ENCODE measurements at places on chromosomes 2 and 18. TPM values are rescaled to one million over a fixed set of nuclear protein-coding genes. Genes with fewer than 3 reads are reported as not detected.
A peak's percentile ranks its signal among the peaks of the same experiment; 100 is the strongest.

DNA sequence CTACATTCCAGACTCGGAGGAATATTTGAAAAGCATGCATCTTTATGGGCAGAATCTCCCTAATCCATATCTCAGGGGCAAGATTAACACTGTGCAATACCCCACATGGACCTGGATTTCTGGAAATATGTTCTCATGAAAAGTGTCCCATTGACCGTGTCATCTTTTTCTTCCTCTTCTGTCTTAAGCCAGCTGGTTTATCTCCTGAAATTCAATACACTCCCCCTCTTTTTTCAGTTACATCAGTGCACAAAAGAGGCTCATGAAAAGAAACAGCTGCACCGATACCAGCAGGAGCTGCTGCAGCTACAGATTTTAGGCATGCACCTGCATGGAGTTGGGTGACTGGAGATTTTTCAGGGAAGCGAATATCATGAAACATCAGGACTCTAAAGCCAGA lies 117.2 kb downstream of the SLC4A3 start:
- H3K27ac ChIP-seq = no peak overlapping the region
- no peak overlapping the region for H3K4me3 ChIP-seq
- no peak for DNase-seq
- H3K27me3 ChIP-seq = peaks cover 25% of the 10 kb centered on the region

- no peak overlapping the region for H3K27ac ChIP-seq
- no peak overlapping the region for H3K4me3 ChIP-seq
- DNase-seq = no peak
- no peaks in the 10 kb centered on the region for H3K4me1 ChIP-seq
Measured at GRCh38 chr2:217610401-217610814, 392.4 kb downstream of the TNS1 start.

DNA sequence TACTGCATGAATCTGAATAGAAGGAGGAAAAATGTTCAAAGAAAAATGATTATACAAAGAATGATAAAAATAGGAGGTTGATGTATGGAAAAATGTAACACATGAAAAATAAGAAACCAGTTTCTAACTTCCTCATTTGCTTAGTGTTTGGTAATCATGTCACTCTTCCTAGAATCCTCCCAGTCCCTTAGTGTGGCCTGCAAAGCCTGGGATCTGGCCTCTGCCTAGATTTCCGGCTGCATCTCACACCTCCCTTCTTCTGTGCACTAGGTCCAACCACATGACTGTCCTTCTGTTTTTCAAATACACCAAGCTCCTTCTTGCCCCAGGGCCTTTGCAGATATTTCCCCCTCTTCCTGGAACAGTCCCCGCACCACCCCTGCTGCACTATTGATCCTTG lies 76.8 kb upstream of the RBMS1 start:
- H3K27me3 ChIP-seq = no peaks in the 10 kb centered on the region
- H3K36me3 ChIP-seq = no peaks in the 10 kb centered on the region
- H3K4me1 ChIP-seq = peaks cover 2% of the 10 kb centered on the region

GRCh38 chr2:231601356-231602229 lies 8.9 kb downstream of the TEX44 start:
- peak; percentile 71 for DNase-seq
- H3K4me3 ChIP-seq = no peak overlapping the region
- peaks cover 11% of the 10 kb centered on the region for H3K4me1 ChIP-seq
- no peak overlapping the region for H3K27ac ChIP-seq
- H3K36me3 ChIP-seq = no peaks in the 10 kb centered on the region

GRCh38 chr2:198571393-198571792 lies 767.0 kb downstream of the PLCL1 start:
- H3K27ac ChIP-seq = no peak overlapping the region
- H3K4me3 ChIP-seq = no peak overlapping the region
- H3K27me3 ChIP-seq = no peaks in the 10 kb centered on the region
- no peak for DNase-seq
- H3K4me1 ChIP-seq = no peaks in the 10 kb centered on the region

GRCh38 chr2:221767106-221768012 lies 195.3 kb upstream of the EPHA4 start:
- no peak overlapping the region for H3K27ac ChIP-seq
- H3K36me3 ChIP-seq = no peaks in the 10 kb centered on the region
- H3K27me3 ChIP-seq = peaks cover 4% of the 10 kb centered on the region

- no peaks in the 10 kb centered on the region for H3K36me3 ChIP-seq
- no peaks in the 10 kb centered on the region for H3K4me1 ChIP-seq
- no peak overlapping the region for H3K4me3 ChIP-seq
- no peak for DNase-seq
- H3K27me3 ChIP-seq = no peaks in the 10 kb centered on the region
Measured at GRCh38 chr2:64114912-64115277, 29.3 kb downstream of the PELI1 start.

GRCh38 chr18:45254709-45255082 lies 360.6 kb upstream of the SLC14A2 start:
- no peaks in the 10 kb centered on the region for H3K36me3 ChIP-seq
- H3K27ac ChIP-seq = peak overlapping the region; percentile 98
- H3K4me3 ChIP-seq = no peak overlapping the region
- H3K27me3 ChIP-seq = no peaks in the 10 kb centered on the region
- H3K4me1 ChIP-seq = peaks cover 27% of the 10 kb centered on the region

GRCh38 chr2:190634381-190634780 lies 14.5 kb upstream of the NAB1 start:
- no peaks in the 10 kb centered on the region for H3K27me3 ChIP-seq
- no peaks in the 10 kb centered on the region for H3K36me3 ChIP-seq
- peaks cover 7% of the 10 kb centered on the region for H3K4me1 ChIP-seq
- no peak overlapping the region for H3K4me3 ChIP-seq

DNA sequence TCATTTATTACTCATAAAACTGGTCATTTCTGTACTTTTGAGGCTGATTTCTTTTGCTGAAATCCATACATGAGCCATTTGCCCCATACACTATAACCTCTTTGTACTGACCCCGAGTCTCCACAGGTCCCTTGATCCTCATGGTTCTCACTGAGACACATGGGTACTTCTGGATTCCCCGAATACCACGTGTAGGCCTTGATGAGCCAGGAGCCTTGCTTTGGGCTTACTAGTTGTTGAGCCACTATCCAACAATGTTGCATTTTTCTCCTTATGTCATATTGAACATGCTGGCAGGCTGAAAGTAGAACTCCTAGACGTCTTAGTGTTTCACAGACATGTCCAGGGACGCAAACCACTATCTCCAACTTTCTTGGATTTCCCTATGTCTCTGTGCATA lies 2.4 kb upstream of the FBXO11 start:
- H3K27me3 ChIP-seq = no peaks in the 10 kb centered on the region
- DNase-seq = no peak
- no peak overlapping the region for H3K4me3 ChIP-seq
- no peaks in the 10 kb centered on the region for H3K4me1 ChIP-seq
- no peak overlapping the region for H3K27ac ChIP-seq

GRCh38 chr2:65775839-65776238 lies 343.4 kb upstream of the SPRED2 start:
- no peak for DNase-seq
- no peaks in the 10 kb centered on the region for H3K36me3 ChIP-seq
- H3K27ac ChIP-seq = no peak overlapping the region

GRCh38 chr2:186917866-186918265 lies 68.9 kb upstream of the ZSWIM2 start:
- H3K4me1 ChIP-seq = no peaks in the 10 kb centered on the region
- H3K36me3 ChIP-seq = no peaks in the 10 kb centered on the region
- H3K4me3 ChIP-seq = no peak overlapping the region
- no peak overlapping the region for H3K27ac ChIP-seq
- DNase-seq = no peak

DNA sequence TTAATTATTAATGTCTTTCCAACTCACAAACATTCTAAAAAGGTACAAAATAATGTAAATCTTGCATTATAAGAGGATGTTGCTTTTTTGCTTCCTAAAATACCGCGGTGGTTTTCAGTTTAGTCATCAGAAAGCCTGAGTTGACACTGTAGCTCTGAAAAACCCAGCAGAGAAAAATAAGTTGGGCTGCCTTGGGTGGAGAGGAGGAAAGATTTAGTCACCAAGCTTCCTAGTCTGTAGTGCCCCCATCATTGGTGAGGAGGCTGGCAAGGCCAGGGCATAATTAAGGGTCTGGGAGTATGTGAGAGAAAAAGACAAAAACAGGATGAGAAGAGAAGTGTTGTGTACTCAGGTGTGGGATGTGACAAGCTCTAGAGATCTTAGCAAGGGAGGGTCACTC lies 5.7 kb downstream of the PTPRM start:
- H3K27me3 ChIP-seq = no peaks in the 10 kb centered on the region

GRCh38 chr2:230356084-230356483 lies 29.1 kb downstream of the SP140L start:
- peaks cover 5% of the 10 kb centered on the region for H3K36me3 ChIP-seq
- no peak overlapping the region for H3K27ac ChIP-seq
- H3K4me3 ChIP-seq = no peak overlapping the region
- peak; percentile 36 for DNase-seq

GRCh38 chr2:233414777-233415570 lies 60.7 kb downstream of the DGKD start:
- H3K27me3 ChIP-seq = no peaks in the 10 kb centered on the region
- no peak overlapping the region for H3K27ac ChIP-seq
- no peaks in the 10 kb centered on the region for H3K36me3 ChIP-seq
- H3K4me3 ChIP-seq = no peak overlapping the region

The SNORC gene
- 0.28 TPM for total RNA-seq

The ASB1 gene
- total RNA-seq = 23.5 TPM

The PRKAG3 gene
- not detected for total RNA-seq

The MYL1 gene
- not detected for total RNA-seq

The LONRF2 gene
- 0.54 TPM for total RNA-seq

The MZT2B gene
- total RNA-seq = 24.9 TPM

The IGFBP5 gene
- total RNA-seq = 392 TPM

Measured in IMR-90 (cell line).